ENCODE measurements at places on chromosomes 12 and 14.

DNA sequence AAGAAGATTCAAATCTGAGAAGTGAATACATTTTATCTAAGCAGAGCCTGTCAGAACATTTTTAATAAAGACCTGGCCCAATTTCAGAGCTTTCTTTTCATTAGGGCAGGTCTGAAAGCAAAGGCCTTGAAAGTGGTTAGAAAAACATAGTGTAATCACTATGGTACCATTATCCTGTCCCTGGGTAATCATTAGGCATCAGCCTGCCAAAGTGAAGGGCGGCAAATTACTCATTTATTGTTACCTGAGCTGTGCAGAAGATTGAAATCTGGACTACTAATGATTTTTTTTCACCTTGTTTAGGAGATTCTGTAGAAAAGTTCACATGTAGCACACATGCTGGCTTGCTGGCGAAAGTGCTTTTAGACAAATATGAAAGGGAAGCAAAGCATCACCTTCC is 92.6 kb upstream of the PRKD1 start:
- no peak for DNase-seq

DNA sequence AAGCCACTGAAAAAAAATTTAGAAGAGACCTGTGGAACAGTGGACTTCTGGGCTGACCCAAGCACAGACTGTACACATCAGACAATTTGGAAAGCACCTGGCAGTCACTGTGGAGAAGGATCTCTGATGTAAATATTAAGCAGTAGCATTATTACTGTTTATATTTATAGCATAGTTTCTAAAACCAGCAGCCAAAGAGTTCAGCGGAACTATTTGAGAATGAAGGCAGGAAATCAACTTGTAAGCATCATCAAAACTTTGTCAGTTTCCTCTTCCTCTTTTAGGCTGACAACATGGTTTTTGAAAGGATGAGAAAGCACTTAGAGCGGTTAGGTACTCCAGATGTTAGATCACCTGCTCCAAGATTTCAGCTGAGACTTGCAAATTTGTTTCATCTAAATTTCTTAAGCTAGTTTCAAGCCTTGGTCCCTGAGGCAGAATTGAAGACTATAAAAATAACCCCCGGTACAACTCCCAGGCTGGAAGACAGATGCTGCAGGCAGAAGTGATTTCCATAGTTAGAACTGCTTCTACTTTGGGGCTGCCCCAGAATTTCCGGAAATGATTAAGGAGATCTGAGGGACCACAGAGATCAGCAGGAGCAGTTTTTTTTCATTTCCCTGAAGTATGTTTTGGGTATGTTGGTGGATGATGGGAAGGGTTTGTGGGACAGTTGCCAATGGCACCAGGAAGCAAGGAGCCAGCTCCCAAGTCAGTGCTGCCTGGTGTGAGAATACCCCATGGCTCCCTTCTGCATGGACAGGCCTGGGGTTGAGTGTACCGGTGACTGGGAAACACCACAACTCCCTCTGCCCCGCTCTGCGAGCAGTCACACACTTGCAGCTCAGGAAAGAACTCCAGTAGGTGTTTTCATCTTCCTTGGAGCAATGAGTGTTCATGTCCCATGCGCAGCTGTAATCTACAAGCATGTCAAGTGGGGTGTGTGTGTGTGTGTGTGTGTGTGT is 354.5 kb downstream of the NUAK1 start:
- DNase-seq: no peak

DNA sequence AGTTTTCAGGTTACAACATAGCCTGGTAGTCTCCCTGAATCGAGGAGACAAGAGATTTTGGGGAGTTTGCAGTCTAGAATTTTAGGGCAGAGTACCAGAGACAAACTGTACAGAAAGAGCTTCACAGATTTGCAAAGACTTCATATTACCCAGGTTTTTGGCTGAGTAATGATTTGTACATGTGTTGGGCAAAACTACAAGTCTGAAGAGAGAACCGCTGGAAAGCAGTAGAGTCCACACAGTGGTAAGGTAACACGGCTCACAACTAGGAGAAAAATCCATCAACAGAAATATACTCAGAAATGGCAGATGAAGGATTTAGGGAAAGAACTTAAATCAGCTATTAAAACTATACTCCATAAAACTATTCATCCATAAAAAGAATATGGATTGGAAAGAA is 25.7 kb downstream of the FBXO33 start:
- DNase-seq: no peak

- DNase-seq: no peak
Measured at GRCh38 chr12:58932806-58933681, 12.7 kb upstream of the LRIG3 start.

DNA sequence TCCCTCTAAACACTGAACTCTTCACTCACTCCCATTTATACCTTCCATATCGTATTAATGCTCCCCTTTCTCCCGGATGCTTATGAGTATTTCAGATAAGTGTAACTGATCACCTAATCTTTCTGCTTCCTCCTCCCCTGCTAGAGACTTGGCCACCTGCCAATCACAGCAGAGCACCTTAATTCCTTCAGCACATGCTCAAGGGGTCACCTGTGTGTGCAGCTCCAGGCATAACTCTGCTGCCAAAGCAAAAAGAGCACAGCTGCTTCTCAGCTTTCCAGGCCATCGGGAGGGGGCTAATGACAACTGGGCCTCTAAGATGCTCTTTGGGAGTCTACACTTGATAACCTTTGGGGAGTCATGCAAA is 106.9 kb upstream of the DYRK2 start:
- DNase-seq: no peak

DNA sequence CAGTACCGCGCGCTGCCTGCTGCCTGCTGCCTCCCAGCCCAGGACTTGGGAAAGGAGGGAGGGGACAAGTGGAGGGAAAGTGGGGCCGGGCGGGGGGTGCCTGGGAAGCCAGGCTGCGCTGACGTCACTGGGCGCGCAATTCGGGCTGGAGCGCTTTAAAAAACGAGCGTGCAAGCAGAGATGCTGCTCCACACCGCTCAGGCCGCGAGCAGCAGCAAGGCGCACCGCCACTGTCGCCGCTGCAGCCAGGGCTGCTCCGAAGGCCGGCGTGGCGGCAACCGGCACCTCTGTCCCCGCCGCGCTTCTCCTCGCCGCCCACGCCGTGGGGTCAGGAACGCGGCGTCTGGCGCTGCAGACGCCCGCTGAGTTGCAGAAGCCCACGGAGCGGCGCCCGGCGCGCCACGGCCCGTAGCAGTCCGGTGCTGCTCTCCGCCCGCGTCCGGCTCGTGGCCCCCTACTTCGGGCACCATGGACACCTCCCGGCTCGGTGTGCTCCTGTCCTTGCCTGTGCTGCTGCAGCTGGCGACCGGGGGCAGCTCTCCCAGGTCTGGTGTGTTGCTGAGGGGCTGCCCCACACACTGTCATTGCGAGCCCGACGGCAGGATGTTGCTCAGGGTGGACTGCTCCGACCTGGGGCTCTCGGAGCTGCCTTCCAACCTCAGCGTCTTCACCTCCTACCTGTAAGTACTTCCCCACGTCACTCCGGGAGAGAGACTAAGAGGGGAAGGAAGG is at the start of gene LGR5:
LGR5 (plus strand) TSS at position 186 of the 732 bp plus-strand sequence; CDS start at position 469, 283 bp downstream.
- DNase-seq: no peak
